ENCODE measurements at places on chromosomes 1 and 21. TPM values are rescaled to one million over a fixed set of nuclear protein-coding genes. Genes with fewer than 3 reads are reported as not detected.

GRCh38 chr21:41500931-41501381, 7.0 kb downstream of the TMPRSS2 start:
- no peak for DNase-seq

GRCh38 chr1:30464187-30464617, 259.2 kb downstream of the MATN1 start:
- DNase-seq, result no peak

DNA sequence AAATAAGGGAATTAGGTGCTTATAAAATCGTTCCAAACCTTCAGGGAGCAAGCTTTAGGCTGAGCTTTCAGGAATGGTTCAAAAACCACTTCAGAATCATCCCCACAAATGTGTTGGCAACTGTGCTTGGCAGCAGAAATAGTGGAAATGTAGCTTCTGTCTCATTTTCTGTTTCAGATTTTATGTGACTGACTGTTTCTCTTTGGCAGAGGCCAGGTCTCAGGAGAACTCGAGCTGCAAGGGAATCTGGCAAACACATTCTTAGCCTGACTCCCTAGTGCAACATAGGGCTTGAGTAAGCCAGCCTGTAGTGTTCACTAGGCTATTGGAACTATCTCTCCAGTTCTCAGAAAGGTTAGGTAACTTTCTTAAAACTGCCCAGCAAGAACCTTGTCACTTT, 128.6 kb downstream of the PLA2G4A start:
- no peak for DNase-seq

- DNase-seq, result no peak
Measured at GRCh38 chr1:37177230-37177864, 143.0 kb upstream of the GRIK3 start.

DNA sequence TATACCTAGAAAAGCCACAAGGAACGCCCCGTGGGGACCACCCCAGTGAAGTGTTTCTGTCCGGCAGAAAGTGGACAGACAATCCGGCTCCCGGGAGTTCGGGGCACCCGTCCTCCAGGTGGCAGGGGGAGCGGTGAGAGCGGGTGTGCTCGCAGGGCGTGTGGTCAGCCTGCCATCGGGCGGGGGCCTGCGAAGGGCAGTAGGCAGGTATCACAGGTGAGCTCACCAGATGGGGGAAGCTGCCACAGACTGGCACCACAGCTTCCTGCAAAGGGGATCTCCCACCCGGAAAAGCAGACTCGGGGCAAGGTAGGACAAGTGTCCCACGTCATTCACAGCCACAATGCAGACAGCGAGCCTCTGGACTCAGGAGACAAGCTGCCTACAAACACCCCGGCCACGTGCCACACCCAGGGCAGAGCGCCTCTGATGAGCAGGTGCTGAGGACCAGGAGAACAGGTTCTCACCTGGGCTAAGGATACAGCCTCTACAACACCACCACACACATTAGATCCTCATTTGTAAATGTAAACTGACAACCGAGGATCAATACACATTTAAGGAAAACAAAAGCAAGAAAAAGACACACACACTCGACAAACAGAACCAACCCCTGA, 36.4 kb downstream of the VPS26C start:
- no peak for DNase-seq

- no peak for DNase-seq
Measured at GRCh38 chr21:31193761-31194160, 150.3 kb downstream of the TIAM1 start.

DNA sequence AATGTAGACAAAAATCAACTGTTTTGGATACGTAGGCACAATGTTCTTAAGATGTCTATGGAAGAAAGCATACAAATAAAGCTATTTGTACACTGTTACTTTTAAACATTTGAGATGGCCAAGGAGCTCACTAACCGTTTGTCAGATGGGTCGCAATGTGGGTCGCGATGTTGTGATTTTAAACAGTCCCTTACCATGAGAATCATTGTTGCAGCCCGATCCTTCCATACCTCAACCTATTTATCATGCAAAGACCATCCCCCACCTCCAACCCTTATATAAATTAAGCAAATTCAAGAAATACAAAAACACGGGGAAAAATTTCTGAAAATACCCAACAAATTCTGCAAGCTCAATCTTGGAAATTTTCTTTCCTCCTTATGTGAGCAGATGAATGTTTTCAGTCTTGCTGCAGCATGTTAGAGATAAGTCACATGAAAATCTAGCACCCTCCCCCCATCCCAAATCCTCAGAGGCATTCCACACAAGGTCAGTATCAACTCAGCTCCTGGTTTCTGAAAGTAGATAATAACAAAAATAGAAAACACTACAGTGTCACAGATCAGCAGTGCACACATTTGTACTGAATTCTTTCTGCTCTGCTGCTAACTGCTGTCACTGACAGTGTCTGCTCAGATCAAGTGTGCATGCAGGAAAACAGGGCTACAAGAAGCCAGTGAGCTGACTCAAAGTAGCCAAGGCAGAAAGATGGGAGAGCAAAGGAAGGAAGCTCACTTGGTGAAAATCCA, 92.9 kb upstream of the TTC39A start:
- DNase-seq, result no peak

DNA sequence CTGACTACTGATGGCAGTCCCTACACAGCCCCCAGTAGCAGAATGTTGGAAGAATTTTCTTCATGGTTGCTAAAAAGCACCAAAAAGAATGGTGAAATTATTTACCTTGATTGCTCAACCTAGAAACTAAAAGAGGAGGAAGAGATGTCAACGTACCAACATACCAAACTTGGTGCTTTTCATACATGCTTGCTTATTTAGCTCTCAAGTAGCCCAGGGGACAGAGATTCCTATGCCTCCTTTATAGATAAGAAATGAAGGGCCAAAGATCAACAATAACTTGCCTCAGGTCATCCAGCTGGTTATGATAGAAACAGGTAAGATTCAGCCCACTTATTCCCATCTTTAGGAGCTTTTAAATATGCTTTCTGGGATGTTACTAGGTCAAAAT, 170.6 kb downstream of the PIGK start:
- no peak for DNase-seq

DNA sequence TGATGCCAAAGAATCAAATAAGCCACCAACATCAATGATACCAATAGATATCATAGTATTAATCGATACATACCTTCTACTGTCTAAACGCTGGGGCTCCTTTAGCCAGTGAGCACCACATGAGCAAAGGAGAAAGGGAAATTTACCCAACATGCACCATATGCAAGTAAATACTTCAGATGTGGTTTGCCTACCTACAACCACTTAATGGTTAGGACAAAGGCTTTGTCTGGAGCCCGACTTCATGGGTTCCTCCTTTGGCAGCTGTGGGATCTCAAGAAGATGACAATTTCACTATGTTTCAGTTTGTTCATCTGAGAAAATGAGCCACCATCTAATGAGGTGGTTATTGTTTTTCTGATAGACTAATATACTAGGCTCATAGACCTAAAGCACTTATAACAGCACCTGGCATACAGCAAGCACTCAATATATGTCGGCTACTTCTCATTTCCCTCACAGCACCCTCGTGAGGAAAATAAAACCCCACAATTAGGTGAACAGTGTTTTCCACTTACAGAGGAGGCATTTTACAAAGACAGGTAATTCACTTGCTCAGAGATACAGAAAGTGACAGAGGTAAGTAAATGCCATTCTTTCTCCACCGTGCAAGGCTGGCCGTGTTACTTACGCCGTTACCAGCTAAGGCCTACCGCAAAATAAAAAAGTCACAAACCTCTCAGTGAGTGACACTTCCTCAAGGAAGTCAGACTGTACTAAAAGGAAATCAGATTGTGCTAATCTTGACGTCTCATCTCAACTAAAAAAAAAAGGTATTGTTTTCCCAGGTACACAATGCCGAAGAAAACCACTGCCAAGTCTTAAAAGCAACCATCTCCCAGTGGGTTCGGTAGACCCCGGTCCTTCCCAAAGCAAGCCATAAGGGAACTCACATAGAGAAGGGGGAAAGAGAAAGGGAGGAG, 1.6 kb downstream of the TTC13 start:
- no peak for DNase-seq

DNA sequence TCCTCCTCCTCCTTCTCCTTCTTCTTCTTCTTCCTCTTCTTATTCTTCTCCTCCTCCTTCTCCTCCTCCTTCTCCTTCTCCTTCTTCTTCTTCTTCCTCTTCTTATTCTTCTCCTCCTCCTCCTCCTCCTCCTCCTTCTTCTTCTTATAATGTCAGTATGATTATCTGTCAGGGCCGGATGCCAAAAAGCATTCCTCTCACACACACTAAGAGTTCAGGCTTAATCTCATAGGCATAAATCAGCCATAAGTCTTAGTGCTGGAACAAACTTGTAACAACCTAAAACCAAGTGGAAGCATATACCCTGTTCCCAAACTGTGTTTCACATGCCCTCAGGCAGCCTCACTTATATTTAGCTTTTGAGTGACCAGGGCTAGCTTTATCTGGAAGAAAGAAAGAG, 240.3 kb downstream of the LMX1A start:
- no peak for DNase-seq

Gene NUDT4B
- 25.1 TPM for total RNA-seq

Gene S100A9
- 2,200 TPM for total RNA-seq

Gene FAM110D
- total RNA-seq, result 19.7 TPM

Gene TBX19
- total RNA-seq, result 0.56 TPM
